NCI-H345 (cell line): ENCODE measurements at places on chromosomes 16 and 17.

- no peak for DNase-seq
Measured at GRCh38 chr16:56933828-56934598, 2.1 kb downstream of the HERPUD1 start.

DNA sequence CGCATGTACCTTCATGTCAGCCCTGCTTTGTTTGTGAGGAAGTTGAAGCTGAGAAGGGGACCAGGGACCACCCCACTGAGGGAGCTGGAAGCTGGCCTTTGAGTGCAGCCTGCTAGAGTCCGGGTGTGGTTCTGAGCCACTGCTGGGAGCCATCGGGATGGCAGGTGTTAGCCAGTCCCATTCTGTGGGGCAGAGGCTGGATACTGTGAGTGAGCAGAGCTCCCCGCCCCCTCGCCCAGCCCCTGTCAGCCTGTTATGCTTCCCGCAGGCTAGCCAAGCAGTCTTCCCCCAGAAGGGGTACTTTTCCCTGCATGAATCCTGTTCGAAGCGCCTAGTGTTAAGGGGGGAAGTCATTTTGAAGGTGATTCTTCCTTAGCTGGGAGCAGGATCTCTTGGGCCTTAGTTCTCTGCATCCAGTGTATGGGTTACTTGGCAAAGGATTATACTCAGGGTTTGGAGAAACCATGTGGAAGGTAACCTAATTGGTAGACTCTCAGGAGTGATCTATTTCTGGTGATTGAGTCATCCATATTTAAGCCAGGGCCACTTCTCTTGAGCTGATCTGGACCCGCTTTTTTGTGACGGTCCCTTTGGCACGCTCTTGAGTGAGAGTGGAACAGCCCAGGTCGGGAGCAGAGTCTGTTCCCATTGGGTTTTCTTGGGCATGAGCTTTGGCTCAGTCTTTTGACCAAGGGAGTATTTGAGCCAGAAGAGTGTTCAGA lies 23.8 kb downstream of the AKAP1 start:
- DNase-seq, result peak; percentile 21

GRCh38 chr17:47221154-47221553 lies 12.0 kb downstream of the MYL4 start:
- no peak for DNase-seq

GRCh38 chr17:12877953-12878669 lies 88.8 kb downstream of the ARHGAP44 start:
- no peak for DNase-seq

GRCh38 chr17:19900809-19901208 lies 33.1 kb upstream of the ULK2 start:
- no peak for DNase-seq

- peak; percentile 1 for DNase-seq
Measured at GRCh38 chr17:7380855-7381683, at the start of gene TNK1. Gene TNK1 (plus strand): TSS chr17:7381089. CDS start chr17:7382927, 1,838 bp downstream.

GRCh38 chr17:78426293-78426879 lies 47.9 kb downstream of the PGS1 start:
- no peak for DNase-seq

DNA sequence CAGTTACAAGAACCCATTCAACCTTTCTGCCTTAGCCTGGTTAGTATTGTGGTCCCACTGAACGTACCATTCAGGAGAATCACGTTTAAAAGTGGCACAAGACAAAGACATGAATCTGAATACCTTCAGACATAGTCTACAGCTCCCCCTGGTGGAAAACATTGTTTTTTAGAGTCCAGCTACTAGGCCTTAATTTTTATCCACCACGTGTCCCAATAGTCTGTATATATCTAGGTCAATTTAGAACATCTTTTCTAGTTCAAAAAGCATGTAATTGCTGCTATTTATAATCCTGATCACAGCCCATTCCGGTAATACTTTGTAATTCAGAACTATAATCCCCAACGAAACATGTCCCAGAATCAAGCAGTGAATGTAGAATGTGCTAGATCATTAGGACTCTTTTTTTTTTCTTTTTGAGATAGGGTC lies 13.7 kb upstream of the GUCY2D start:
- peak; percentile 73 for DNase-seq

- DNase-seq, result no peak
Measured at GRCh38 chr16:55506708-55507107, 2.2 kb upstream of the LPCAT2 start.

DNA sequence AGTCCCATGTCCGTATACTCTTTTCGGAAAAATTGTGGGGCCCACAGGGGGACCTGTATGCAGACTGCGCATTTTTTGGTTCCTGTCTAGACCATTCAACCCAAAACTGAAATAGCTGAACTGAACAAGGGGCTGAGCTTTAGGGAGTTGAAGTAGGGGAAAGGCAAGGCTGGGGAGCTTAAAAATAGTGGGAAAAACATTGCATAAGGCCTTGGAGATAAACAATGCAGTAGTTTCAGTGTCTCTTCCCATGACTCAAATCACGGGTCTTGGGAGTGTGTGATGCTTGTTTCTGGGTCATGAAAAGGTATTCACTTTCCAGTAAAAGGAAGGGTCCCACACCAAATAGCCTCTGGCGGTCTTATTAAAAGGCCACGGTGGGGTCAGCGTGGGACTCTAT lies 402.8 kb upstream of the SALL1 start:
- no peak for DNase-seq

DNA sequence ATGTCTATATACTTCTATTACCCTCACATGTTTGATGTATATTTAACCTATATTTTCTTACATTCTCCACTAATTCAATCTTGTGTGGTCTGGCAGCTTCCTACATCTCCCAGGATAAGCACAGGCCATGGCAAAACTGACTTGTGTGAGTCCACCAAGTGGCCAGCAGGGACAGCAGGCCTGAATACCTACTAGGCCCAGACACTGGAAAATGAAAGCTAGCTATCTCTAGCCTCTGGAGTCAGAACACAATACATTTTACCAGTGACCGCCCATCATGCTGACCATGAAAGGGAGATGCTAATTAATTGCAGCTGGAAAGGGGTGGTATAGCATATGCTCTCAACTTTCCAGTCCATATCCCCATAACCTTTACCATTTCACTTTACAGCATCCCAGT lies 132.3 kb downstream of the PCTP start:
- DNase-seq, result no peak

GRCh38 chr17:15446036-15446435 lies 21.4 kb downstream of the CDRT4 start:
- DNase-seq, result no peak

GRCh38 chr17:82839617-82840292 lies at the start of gene ZNF750:
Gene ZNF750 (minus strand): TSS chr17:82840022. CDS start chr17:82832454, 7,568 bp downstream.
- DNase-seq, result peak; percentile 95

- DNase-seq, result no peak
Measured at GRCh38 chr17:17788967-17789366, 47.8 kb downstream of the SREBF1 start.

- no peak for DNase-seq
Measured at GRCh38 chr16:77987810-77988209, 34.5 kb upstream of the CLEC3A start.

DNA sequence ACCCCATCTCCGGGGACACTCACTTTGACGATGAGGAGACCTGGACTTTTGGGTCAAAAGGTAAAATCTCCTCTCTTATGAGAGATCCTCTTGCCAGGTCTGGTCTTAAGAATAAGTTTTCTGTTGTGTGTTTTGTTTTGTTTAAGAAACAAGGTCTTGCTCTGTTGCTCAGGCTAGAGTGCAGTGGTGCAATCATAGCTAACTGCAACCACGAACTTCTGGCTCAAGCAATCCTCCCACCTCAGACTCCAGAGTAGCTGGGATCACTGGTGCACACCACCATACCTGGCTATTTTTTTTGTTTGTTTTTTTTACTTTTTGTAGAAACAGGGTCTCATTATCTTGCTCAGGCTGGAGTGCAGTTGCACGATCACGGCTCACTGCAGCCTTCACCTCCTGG lies 4.1 kb downstream of the MMP25 start:
- no peak for DNase-seq
